ENCODE measurements at places on chromosomes 2 and 18.
A peak's percentile ranks its signal among the peaks of the same experiment; 100 is the strongest.

GRCh38 chr2:143469323-143469722 is 340.1 kb downstream of the ARHGAP15 start:
- DNase-seq, result no peak

DNA sequence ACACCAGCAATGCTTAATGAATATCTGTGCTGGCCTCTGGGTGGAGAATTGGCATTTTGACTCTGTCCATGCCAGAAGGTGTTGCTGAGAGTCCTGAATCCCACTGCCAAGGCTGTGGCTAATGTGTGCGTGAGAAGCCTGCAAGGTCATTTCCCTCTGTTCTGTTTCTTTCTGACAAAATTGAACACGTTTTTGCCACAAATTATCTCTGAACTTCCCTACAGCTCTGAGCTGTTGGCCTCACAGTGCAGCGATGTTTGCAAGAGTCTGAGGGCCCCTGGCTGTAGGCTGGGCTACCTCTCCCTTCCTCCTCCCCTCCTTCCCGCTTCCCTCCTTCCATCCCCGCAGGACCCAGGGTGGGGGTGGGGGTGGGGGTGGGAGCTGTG is 154.1 kb upstream of the HS6ST1 start:
- DNase-seq, result no peak

DNA sequence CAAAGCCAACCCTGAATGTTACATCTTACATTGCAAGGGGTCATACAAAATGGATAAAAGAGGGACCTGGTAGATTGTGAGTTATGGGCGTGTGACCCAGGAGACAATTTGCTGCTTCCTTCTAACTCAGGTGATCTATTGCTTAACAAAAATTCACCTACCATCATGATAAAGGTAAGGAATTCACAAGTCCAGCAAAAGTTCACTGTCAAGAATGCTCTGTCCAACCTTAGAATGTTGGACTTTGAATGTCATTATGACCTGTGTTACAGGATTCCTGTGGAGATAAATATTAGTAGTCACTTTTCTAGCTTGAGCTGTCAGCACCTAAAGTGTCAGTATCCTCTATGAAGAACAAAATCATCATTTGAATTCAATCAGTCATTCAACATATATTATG is 7.9 kb upstream of the KLF7 start:
- DNase-seq, result no peak

DNA sequence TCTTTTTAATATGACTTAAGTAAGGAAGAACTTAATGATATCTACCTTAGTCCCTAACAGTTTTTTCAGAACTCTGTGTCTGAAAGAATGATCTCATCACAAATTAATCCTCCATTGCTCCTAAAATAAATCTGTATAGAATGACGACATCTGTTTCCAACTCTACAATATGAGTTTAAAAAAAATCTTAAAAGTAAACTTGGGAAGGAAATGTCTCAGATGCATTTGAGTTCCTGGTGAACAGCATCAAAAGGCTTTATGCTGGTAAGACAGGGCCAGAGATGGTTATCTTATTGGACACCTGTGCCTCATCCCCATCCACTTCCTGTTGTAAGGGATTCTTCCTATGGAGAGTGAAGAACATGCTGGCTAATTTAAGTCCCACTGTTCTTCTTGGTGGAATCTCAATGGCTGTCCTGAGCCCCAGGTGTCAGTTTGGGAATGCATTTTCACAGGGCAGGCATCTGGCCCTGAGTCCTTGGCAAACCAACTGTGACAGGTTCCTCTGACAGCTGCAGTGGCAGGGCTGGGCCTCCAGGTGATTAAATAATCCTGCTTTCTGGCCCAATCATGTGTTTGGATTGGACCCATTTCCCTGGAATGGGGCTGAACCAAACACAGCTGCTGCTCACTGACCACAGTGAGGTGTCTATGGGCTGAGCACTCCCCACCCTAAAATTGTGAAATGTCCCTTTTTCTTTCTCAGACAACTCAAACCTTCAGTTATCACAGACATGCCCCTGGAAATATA is 12.9 kb upstream of the NCKAP5 start:
- peak; percentile 41 for DNase-seq

GRCh38 chr2:184637781-184638180 is 39.5 kb downstream of the ZNF804A start:
- DNase-seq, result no peak

- DNase-seq, result no peak
Measured at GRCh38 chr2:222280795-222281194, 18.0 kb downstream of the PAX3 start.

DNA sequence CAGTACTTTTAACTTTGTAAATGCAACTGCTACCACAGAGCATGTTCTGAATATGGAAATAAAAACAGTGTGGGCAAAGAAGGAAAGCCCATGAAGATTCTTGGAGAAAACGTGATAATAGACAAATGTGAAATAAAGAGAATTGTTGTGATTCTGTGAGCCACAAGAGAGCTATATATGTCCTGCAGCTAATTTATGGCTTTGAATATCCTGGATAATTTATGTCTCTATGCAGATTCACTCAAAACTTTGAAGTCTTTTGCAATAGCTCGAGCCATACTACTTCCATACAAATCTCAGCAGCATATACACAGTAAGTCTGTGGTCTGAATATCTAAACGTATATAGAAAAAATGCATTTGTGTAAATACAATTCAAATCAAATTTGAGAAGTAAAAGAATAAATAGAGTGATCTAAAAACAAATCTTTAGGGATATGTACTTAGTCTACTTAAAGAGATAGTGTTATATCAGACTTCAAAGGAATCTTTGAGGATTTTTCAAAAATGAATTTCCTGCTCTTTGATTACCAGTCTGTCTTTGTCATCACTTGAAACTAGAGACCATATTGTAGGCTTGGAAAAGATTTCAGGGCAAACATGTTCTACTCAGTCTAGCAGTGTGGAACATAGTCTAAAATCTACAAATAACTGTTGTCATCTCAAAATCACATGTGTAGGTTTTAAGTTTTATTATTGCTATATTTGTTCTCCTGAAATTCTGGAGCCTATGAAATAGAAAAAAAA is 107.1 kb downstream of the CSRNP3 start:
- DNase-seq, result peak; percentile 21

DNA sequence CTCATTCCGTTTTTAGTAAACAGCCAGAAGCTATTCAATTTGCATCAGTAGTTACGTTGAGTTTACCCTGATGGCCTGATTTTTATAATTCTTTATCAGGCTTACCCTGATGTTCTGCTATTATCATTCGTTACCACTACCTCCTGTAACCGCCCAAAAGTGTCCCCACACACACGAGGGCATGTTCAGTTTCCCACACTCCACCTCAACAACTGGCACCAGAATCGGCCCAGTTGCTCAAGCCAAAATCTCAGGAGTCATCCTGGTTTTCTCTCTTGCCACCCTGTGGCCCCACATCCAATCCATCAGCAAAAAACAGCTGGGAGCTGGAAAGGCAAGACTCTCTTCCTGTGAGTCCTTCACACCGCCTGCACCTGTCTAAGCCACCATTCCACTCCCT is 102.9 kb upstream of the RAB6C start:
- DNase-seq, result no peak

GRCh38 chr2:82478641-82479040 is 1980.4 kb downstream of the SUCLG1 start:
- DNase-seq, result no peak

Data from fibroblast of skin of right biceps (primary cell).